ENCODE measurements at places on chromosomes 5 and 9.

DNA sequence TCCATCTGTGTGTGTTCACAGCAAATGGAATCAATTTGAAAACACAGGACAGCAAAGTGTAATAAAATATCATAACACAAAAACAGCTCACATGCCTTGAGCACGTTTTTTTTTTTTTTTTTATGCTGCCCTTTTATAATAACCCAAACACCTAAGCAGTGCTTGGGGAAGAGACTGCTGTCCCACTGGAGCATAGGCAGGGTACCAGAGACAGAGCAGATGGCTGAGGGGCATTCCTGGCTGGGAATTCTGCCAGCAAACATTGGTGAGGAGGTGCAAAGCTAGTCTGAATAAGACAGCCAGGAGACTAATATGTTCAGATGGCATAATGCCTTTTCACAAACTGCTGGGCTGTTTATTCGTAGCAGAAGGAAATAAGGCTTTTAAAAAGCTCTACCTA, 58.1 kb upstream of the SV2C start:
- DNase-seq = no peak

DNA sequence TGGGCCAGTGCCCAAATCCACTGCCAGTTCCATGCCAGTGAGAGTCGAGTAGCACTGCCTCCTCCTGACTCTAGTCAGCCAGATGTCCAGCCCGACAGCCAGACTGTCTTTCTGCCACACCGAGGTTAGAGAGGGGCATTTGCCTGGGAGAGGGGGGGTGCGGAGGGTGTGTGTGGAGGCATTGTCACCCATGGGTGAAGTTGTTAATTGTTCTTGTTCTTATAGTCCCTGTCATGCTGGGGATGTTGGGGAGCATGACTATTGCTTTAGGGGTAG, 1.1 kb downstream of the RGP1 start:
- no peak for DNase-seq

DNA sequence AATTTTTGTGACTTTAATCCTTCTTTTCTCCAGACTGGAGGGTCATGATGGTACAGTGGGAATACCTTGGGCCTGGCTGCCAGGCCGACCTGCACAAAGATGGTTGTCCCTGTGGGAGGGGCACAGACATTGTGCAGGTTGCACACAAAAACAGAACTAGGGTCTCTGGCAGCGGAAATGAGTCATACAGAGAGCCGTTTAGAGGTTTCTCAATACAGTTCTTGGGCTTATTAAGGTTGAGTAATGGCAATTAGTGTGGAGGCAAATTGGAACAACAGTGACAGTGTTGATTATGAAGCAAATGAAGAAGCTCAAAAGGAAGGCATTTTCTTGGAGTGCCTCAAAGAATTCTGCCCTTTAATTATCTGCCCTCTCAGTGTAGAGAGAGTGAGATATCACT, 173.6 kb downstream of the TENT4A start:
- no peak for DNase-seq

GRCh38 chr9:17611342-17611741, 32.5 kb downstream of the SH3GL2 start:
- no peak for DNase-seq

Data from stimulated activated CD8-positive, alpha-beta memory T cell treated with anti-CD3 and anti-CD28 coated beads, Interleukin-7, amount 100 ng/mL, for 4 hours (primary cell).